Hepatocyte (in vitro differentiated cells): ENCODE measurements at places on chromosomes 2 and 18. TPM values are rescaled to one million over a fixed set of nuclear protein-coding genes. Genes with fewer than 3 reads are reported as not detected.

DNA sequence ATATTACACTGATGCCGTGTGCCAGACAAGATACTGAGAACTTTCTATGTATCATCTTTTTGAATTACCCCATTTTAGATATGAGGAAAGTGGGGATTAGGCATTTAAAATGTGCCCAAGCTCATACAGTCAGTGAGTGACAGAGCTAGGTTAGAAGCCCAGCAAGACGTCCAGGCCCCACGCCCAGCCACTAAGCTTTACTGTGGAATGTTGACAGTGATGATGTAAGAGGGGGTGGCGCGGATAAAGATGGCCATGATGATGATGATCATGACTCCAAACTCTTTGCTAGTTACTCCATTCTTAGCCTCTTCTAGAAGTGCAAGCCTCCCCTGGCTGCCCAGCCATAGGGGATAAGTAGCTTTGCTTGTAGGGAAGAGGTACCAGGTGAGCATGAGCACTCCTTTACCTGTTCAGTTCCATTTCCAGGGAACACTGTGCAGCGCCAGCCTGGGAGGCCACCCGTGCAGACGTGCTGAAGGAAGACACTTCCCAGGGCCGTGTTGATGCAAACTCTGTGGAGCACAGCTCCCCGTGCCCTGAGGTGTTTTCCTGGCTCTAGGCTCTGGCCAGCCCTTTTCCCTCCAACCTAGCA is 65.5 kb downstream of the BCL2L11 start:
- peak; percentile 49 for DNase-seq
- H3K27ac ChIP-seq = peak overlapping the region; percentile 89
- H3K27me3 ChIP-seq = no peaks in the 10 kb centered on the region
- H3K36me3 ChIP-seq = no peaks in the 10 kb centered on the region
- H3K4me1 ChIP-seq = peaks cover 17% of the 10 kb centered on the region

ALPP gene
- total RNA-seq = 6.5 and 8.7 TPM in 2 replicates

GRCh38 chr2:10220045-10220901 is 82.4 kb upstream of the HPCAL1 start:
- H3K36me3 ChIP-seq = no peaks in the 10 kb centered on the region
- H3K27ac ChIP-seq = no peak overlapping the region
- DNase-seq = no peak
- peaks cover 2% of the 10 kb centered on the region for H3K4me1 ChIP-seq
- no peaks in the 10 kb centered on the region for H3K27me3 ChIP-seq
- H3K4me3 ChIP-seq = no peak overlapping the region

DNA sequence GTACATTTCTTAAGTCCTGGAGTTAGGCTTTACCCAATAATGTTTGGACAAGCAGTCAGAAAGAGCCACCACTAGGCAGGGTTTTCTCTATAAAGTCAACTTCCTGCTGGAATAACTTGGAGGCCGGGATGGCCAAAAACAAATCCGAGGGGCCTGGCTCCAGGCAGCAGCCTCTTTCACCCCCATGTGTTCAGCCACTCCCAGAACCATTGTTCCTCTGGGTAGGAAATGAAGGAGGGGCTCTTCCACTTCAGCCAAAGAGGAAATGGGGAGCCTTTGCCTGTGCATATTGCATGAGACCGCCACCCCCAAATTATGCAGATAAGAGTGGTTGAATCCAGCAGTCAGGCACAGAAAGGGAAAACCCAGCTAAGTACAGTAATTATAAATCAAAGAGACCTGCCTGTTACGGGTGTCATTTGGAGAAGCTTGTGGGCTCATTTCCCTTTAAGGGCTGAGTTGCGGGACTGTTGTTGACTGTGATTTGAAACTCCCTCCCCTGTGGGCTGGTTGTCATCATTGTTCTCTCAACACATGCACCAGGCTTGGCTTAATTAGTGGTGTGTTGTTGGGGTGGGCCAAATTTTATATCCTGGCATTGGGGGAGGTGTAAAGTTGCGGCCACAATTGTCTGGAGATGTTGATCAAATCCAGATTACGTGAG is 212.8 kb upstream of the SOX11 start:
- no peaks in the 10 kb centered on the region for H3K36me3 ChIP-seq
- H3K27ac ChIP-seq = no peak overlapping the region
- H3K4me3 ChIP-seq = no peak overlapping the region
- DNase-seq = no peak
- H3K27me3 ChIP-seq = no peaks in the 10 kb centered on the region

DNA sequence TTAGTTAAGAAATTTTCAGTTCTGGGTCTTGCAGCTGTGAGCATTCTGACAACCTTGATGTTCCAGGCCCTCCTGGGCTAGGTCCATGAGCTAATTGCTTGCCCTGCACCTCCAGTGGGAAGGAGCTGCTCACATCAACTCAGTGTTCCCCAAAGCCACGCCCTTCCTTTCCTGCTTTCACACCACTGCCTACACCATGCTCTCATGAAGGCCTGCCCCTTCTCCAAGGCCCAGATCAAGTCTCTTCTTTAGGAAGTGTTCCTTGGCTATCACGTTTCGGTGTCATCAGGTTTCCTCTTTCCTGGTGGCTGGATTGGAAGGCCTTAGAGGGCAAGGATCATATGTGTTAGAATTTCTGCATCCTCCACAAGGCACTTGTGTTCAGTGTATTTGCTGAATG is 18.8 kb downstream of the TMEM127 start:
- peaks cover 1% of the 10 kb centered on the region for H3K4me1 ChIP-seq
- no peak overlapping the region for H3K4me3 ChIP-seq
- no peaks in the 10 kb centered on the region for H3K36me3 ChIP-seq

MROH2A gene
- total RNA-seq = not detected in 2 replicates

ADGRF3 gene
- total RNA-seq = 0.40 and 0.63 TPM in 2 replicates

- peaks cover 9% of the 10 kb centered on the region for H3K4me1 ChIP-seq
- H3K36me3 ChIP-seq = no peaks in the 10 kb centered on the region
- DNase-seq = no peak
- peak overlapping the region; percentile 36 for H3K27ac ChIP-seq
- H3K27me3 ChIP-seq = no peaks in the 10 kb centered on the region
Measured at GRCh38 chr18:34947711-34948125, 93.5 kb upstream of the MAPRE2 start.

COL3A1 gene
- total RNA-seq = 5,479 and 8,329 TPM in 2 replicates

CDH19 gene
- total RNA-seq = not detected in 2 replicates

GALNT3 gene
- total RNA-seq = 48.1 and 49.9 TPM in 2 replicates
